ENCODE measurements at places on chromosomes 5 and 9.

GRCh38 chr9:106403081-106403480 lies 459.9 kb upstream of the ZNF462 start:
- no peak for DNase-seq

- DNase-seq: no peak
These were observed 452.0 kb downstream of the DMRTA1 start for GRCh38 chr9:22898591-22898990.

DNA sequence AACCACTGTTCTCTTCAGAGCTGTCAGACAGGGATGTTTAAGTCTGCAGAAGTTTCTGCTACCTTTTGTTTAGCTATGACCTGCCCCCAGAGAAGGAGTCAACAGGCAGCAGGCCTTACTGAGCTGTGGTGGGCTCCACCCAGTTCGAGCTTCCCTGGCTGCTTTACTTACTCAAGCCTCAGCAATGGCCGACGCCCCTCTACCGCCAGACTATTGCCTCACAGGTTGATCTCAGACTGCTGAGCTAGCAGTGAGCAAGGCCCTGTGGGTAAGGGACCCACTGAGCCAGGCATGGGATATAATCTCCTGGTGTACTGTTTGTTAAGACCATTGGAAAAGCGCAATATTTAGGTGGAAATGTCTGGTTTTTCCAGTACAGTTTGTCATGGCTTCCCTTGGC lies 229.6 kb downstream of the TMEM167A start:
- DNase-seq: no peak

- no peak for DNase-seq
These were observed 18.5 kb downstream of the TBC1D2 start for GRCh38 chr9:98236901-98237487.

DNA sequence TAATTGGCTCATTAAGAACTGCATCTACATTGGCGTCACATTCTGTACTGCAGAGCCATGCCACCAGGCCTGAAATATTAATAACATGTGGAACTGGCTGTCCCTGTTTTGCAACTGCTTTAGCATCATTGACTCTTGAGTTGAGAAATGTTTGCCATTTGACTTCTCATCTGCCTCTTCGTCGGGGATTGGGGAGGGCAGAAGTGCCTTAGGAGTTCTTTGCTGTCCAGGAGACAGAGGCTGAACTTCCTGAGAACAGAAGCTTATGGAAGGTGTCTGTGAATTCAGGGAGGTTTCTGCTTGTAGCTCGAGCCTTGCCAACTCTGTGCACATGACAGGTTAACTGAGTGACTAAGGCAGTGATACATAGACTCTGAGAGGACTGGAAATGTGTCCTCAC lies 265.0 kb downstream of the KIF4B start:
- no peak for DNase-seq

GRCh38 chr5:170114271-170114670 lies 8.6 kb downstream of the FOXI1 start:
- DNase-seq: no peak

GRCh38 chr5:11386398-11386797 lies 517.8 kb downstream of the CTNND2 start:
- DNase-seq: no peak

- no peak for DNase-seq
These were observed 2.4 kb downstream of the TTC39B start for GRCh38 chr9:15304632-15305031.

GRCh38 chr5:34867660-34868059 lies 28.7 kb downstream of the TTC23L start:
- DNase-seq: no peak

GRCh38 chr9:98326459-98327248 lies 71.2 kb upstream of the TBC1D2 start:
- no peak for DNase-seq

DNA sequence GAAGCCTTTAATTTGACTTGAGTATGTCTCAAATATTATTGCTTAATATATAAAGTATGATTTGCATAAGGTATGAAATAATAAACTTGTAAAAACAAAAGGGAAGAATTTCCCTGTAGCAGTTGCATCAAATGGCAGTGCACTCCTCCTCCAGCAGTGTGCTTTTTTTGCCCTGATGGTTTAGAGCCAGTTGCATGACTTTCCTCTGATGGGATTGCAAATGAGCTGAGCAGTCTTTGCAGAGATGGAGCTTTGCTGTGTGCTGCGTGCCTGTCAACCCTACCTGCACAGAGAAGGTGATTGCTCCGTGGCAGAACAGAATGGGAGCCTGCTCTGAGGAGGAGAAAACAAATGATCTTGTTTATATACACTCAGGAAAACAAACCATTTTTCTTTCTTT lies 22.7 kb upstream of the CATSPER3 start:
- DNase-seq: no peak

DNA sequence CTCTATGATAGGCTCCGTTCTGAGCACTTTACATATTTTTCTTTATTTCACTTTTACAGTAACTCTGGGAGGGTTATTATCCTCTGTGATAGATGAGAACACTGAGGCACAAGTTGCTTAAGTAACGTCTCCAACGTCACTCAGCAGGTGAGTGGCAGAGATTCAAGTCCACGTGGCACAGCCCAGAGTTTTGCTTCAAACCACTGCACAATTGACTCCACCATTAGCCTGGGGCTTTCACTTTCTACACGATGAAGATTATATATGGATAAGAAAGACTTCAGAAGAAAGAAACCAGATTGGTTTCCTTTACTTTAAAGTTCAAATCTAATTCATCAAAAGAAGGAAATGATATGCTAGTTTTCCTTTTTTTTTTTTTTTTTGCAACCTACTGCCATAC lies 245.9 kb downstream of the SYK start:
- DNase-seq: no peak

- DNase-seq: no peak
These were observed 246.6 kb downstream of the DEPDC1B start for GRCh38 chr5:60453186-60453976.

- no peak for DNase-seq
These were observed 33.9 kb downstream of the NR4A3 start for GRCh38 chr9:99855467-99856176.

GRCh38 chr9:127723444-127723843 lies 7.6 kb downstream of the TTC16 start:
- DNase-seq: no peak
